Motor neuron (in vitro differentiated cells): ENCODE measurements at places on chromosomes 4 and X.

DNA sequence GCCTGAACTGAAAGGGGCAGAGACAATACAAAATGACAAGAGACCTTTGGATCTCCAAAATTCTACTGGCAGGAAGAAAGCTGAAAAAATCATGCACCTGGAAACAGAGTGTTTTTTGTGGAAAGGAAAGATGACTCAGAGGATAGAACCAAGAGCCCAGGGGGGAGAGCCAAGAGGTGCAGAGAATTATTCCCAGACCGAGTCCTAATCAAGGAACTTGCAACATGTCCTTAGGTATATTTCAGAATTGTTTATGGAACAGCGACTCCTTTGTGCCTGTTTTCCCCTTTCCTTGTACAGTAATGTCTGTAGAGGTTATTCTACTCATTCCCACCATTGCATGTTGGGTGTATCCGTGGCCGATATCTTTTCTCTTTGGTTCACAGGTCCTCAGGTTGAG is 71.7 kb downstream of the YIPF6 start:
- ATAC-seq = no peak

- ATAC-seq = no peak
Measured at GRCh38 chr4:164615964-164616363, 138.0 kb upstream of the SMIM31 start.

- ATAC-seq = peak; percentile 75
Measured at GRCh38 chrX:17023661-17024060, 77.2 kb downstream of the REPS2 start.

GRCh38 chrX:132876523-132877338 is 81.7 kb downstream of the HS6ST2 start:
- ATAC-seq = peak; percentile 41

- ATAC-seq = no peak
Measured at GRCh38 chr4:114401483-114401882, 197.1 kb upstream of the UGT8 start.

GRCh38 chr4:5371415-5372190 is 320.3 kb downstream of the STK32B start:
- peak; percentile 39 for ATAC-seq

DNA sequence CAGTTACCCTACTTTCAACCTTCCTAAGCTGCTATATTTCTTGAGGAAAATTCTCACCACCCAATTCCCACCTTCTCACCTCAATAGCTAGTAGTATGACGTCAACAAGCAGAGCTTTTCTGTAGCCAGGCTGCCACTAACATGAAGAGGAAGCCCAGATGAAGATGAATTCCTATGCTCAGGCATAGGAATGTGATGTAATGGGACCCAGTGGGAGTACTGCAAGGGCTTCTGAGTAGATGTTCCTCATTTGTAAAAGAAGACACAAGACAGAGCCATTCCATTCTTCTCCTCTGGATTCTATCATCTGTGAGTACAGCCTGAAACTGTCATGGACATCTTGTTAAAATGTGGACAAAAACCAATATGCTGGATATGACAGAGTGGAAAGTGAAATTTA is 81.6 kb upstream of the KLF3 start:
- ATAC-seq = no peak

GRCh38 chr4:155667568-155668511 is 1.2 kb downstream of the GUCY1A1 start:
- ATAC-seq = peak; percentile 82

DNA sequence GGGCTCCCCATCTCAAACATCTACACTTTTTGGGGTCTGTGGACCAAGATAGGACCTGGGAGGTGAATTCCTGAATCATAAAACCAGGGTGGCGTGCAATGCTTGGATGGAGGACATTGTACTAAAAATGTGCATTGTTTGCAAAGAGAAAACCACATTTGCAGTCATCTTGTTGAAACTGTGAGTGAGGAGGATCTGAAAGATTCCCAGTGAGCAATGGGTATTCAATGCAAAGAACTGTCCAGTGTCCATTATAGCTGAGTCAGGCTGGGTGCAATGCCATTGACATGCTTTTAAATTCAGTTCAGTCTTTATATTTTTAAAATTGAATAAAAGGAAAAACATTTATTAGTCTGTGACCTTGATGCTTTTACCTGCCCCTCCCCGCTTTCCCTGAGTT is 215.7 kb downstream of the STK32B start:
- ATAC-seq = no peak

DNA sequence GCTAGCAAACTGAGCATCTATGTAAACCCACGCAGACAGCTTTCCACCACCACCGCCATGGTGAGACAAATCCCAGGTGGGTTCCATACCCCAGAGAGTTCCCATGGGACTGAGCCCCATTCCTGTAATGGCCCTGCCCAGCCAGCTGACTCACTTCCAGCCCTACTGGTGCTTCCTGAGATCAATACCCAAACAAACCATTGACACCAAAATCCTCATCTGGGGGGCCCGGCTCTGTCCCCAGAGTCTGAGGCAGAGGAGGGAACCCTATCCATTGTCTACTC is 30.1 kb upstream of the JAKMIP1 start:
- ATAC-seq = no peak

- peak; percentile 33 for ATAC-seq
Measured at GRCh38 chrX:110003167-110004156, 548 bp downstream of the TMEM164 start.

DNA sequence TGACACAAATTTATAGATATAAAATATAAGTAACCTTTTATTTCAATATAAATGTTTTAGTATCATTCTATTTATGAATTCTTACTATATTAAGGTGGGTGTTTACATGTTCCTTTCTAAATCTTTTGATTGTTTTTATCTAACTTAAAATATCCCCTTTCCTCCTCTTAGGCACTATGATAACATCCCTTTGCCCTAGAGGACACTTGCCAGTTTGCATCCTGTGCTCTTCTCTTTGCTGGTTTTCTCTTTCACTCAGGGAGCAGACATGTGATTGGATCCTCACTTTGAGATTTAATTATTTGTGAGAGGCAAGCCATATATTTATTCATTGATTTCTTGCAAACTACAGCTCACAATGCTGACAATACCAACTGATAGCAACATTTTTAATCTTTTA is 16.2 kb downstream of the LRIT3 start:
- ATAC-seq = no peak

GRCh38 chr4:60992037-60992436 is 208.1 kb upstream of the ADGRL3 start:
- ATAC-seq = no peak

DNA sequence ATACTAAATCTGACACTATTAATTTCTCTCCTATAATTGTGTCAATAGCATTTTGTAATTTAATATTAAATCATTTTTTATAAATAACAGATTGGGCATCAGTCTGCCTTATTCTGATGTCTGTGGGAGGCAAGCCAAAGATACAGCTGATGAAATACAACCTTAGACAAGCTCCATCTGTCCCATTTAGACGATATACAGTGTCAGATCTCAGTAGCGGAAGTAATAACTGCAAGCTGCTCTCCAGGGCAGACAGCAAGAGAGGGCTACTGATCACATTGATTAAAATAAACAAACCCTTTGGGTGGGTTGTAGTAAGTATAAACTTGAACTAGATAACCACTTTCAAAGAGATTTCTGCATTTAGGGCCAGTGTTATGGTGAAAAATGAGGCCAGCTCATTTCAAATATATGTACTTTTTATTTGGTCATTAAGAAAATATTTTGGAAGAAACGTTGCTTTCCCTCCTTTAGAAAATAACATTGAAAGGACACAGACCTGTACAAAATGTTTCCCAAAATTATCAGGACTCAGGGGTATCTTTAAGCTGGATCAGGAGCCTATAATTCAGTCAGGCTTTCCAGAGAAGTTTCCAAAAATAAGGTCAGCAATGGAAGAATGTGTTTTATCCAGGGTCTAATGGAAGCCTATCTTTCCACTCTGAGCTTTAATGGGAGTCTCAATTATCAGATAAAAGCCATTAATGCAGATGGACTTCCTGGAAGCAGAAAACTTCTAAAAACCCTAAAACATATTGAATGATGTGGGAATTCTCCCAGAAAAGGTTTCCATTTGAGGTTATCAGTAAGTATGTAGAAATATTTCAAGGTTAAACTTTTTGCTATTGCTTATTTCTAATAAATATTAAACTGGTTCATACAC is 1028.8 kb upstream of the IGFBP7 start:
- ATAC-seq = peak; percentile 92

DNA sequence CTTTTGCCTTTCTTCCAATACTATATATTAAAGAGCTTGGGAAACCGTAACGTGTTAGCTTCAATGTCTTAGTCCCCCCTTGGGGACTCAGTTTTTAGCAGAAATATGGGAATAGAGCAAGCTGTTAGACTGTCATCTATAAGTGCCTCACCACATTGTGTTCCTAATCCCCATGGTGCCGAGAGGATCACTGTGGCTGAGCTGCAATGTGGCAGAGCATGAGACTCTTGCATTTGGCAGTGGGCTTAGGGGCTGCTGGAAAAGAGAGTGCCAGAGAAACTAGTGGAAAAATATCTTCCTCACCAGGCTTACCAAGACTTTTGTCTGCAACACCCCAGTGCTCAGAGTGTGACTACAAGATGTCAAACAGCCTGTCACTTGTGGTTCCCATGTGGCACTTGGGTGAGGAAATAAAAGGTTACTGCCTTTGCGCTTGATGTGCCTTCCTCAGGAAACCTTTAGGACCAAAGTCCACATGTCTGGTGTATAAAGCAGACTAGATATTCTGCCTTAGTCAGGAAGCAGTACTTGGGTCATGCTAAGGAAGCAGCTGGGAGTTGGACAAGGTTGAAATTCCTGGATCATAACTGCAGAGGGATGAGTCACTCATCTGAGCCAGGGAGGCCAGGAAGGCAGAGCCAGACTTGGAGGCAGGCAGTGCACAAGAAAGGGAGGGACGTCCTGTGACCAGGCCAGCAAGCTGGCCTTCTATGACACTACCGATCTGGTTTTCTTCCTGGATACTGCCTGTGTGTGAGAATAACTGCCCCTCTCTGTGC is 9.7 kb upstream of the MAGEA4 start:
- peak; percentile 80 for ATAC-seq

GRCh38 chr4:57318703-57319102 is 208.5 kb upstream of the IGFBP7 start:
- ATAC-seq = no peak

- no peak for ATAC-seq
Measured at GRCh38 chrX:1009771-1010170, 202.7 kb downstream of the CRLF2 start.

DNA sequence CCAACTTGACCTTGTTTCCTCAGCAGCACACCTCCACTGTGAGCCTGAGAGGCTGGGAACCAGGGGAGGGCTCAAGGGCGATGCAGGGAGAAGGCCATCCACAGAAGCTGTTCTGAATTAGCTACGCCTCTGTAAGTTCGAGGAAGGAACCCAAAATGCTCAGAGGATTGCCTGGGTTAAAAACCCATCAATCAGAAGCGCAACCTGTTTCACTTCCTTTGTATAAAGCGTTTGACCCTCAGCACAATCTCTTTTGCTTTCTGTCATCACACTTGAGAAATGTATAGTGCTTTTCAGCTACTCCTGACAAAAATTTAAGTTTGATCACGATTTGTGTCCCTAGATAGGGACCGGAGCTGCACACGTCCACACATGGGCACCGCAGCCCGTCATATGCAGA is 48.0 kb upstream of the MAP3K15 start:
- ATAC-seq = no peak

DNA sequence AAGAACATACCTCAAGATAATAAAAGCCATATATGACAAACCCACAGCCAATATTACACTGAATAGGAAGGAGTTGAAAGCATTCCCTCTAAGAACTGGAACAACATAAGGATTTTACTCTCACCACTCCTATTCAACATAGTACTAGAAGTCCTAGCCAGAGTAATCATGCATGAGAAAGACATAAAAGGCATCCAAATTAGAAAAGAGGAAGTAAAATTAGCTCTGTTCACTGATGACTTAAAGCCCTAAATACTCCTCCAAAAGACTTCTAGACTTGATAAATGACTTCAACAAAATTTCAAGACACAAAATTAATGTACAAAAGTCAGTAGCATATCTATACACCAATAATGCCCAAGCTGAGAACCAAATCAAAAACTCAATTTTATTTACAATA is 235.7 kb downstream of the NKX6-1 start:
- ATAC-seq = no peak

DNA sequence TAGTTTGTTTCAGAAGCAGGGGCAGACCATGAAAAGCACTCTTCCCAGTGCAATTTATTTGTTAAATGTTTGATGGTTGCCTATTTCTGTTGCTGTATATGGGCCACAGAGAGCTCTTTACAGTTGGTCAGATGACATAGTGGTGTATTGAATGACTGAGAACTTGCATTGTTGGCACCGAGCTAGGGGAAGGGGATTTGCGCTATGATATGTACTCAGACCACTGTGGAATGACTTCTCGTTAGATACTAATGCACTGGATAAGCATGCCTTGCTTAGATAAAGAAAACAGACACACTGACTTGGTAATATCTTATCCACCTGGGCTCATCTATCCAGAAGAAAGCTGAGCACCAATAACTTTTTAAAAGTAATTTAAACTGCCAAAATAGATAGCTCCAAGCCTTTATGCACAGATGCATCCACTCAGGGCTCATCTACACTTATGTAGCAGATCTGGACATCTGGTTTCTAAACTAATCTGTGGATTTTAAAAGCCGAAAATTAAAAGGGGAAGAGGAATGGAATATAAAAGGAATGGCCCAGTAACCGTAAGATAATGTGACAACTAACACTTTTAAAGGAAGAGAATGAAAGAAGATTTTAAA is 132.7 kb downstream of the GATB start:
- peak; percentile 56 for ATAC-seq

GRCh38 chr4:40204507-40205258 is 7.9 kb downstream of the RHOH start:
- no peak for ATAC-seq

DNA sequence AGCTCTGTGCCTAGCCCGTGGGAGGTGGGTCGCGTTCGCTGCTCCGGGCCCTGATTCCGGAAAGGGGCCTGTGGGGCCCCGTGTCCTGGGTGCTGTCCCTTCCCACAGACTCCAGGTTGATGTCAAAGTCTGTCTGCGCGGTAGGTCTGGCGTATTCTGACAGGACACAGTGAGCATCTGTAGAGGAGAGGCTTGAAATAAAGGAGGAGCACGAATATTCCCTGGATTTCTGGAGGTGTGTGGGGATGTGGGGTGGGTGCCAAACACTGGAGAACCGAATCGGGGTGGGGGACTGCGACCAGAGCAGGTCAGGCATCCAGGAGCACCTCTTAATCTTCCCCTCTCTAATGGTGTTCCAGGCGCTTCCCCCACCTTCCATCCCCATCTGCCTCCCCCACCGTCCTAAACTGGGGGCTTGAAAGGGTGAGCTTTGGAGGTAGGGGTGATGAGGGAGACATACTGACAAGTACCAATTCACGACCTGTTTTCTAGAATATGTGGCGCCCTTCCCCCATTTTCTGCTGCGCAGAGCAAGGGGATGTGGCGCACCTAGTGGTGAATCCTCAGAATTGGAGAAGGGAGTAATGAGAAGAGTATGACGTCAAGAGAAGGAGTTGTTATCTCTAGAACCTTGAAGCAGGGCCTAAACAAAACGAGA is 877 bp downstream of the GPRASP1 start:
- ATAC-seq = peak; percentile 46

DNA sequence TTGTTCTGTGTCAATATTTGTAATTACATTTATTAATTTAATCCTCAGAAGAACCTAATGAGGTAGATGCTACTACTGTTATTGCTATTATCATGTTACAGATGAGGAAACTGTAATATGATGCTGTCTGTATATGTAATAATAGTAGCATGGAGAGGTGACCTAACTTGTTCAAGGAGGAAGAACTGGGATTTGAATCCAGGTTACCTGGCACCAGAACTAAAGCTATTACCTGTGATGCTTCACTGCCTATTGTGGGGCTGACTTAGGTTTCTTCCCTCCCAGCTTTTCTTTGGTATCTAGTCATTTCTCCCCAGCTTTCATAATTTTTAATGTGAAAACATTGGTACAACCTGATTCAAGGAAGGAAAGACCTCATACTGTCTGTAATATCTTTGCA is 43.6 kb downstream of the RAPGEF2 start:
- no peak for ATAC-seq
